ENCODE measurements at places on chromosomes 2 and 18. TPM values are rescaled to one million over a fixed set of nuclear protein-coding genes. Genes with fewer than 3 reads are reported as not detected.

- no peak for DNase-seq
These were observed 82.6 kb downstream of the FANCL start for GRCh38 chr2:58158481-58158880.

DNA sequence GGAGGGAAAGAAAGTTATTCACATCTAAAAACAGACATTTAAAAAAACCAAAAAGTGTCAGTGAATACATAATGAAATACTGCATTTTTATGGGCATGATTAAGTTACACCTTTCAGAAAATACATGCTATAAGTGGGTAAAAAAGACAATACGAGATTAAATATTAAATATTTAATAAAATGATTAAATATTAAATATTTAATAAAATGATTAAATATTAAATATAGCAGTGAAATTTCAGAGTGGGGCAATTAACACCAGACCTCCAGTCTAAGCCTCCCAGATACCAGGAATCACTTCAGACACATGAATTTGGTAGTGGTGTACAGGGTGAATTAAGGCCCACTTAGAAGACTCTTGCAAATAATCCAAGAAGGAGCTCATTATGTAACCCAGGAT is 15.5 kb downstream of the RBM43 start:
- DNase-seq: no peak

DNA sequence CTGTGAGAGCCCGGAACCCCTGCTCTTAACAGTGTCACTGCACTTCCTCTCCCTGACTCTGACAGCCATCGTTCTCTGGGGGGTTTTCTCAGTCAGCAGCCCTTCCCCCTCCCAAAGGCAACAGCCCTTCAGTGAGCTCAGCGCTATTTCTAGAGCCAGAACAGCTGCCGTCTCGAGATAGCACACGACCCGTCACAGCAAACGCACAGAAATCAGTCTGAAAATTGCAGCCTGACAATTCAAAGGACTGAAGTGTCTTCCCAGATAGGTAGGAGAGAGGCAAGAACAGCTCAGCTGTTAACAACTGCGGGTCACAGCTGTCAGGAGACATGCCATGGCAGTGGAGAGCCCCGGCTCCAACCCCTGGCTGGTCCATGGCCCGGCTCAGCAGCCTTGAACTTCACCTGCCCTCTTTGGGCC is 45.4 kb downstream of the ST8SIA5 start:
- no peak for DNase-seq

GRCh38 chr2:78029392-78029995 is 507.3 kb upstream of the LRRTM4 start:
- DNase-seq: no peak

Gene GATA6
- polyA plus RNA-seq: 16.2 TPM

Gene GNLY
- polyA plus RNA-seq: 2.4 TPM

Gene DOK6
- polyA plus RNA-seq: 0.31 TPM

- no peak for DNase-seq
These were observed 954.8 kb upstream of the DDX18 start for GRCh38 chr2:116859708-116860107.

Gene AGBL5
- polyA plus RNA-seq: 16.2 TPM

GRCh38 chr18:76471593-76471992 is 23.4 kb downstream of the ZNF516 start:
- peak; percentile 57 for DNase-seq

DNA sequence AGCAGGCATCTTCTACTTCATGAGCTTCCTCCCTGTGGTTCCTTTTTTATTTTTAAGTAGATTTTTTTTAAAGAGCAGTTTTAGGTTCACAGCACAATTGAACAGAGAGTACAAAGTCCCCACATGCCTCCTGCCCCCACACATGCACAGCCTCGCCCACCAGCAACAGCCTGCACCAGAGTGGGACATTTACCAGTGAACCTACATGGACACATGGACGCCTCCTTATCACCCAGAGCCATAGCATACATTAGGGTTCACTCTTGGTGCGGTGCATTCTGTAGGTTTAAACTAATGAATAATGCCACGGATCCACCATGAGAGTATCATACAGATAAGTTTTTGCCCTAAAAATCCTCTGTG is 40.9 kb downstream of the HS1BP3 start:
- DNase-seq: no peak

Gene FBXO41
- 0.46 TPM for polyA plus RNA-seq

Gene CFC1
- polyA plus RNA-seq: 0.29 TPM

Gene UGT1A8
- polyA plus RNA-seq: 1.8 TPM

Gene RGPD4
- not detected for polyA plus RNA-seq

DNA sequence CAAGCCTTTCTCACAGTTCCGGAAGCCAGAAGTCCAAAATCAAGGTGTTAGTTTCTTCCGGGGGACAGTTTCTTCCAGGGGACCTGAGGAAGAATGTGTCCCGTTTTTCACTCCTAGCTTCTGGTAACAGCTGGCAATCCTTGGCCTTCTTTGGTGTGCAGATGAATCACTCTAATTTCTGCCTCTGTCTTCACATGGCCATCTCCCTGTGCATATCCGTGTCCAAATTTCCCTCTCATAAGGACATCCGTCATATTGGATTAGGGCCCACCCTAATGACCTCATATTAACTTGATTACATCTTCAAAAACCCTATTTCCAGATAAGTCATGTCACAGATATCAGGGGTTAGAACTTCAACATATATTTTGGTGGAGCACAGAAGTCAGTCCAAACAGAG is 141.4 kb downstream of the ZEB2 start:
- no peak for DNase-seq

Gene RUFY4
- not detected for polyA plus RNA-seq

- DNase-seq: no peak
These were observed 83.5 kb upstream of the STPG4 start for GRCh38 chr2:47238638-47239037.

DNA sequence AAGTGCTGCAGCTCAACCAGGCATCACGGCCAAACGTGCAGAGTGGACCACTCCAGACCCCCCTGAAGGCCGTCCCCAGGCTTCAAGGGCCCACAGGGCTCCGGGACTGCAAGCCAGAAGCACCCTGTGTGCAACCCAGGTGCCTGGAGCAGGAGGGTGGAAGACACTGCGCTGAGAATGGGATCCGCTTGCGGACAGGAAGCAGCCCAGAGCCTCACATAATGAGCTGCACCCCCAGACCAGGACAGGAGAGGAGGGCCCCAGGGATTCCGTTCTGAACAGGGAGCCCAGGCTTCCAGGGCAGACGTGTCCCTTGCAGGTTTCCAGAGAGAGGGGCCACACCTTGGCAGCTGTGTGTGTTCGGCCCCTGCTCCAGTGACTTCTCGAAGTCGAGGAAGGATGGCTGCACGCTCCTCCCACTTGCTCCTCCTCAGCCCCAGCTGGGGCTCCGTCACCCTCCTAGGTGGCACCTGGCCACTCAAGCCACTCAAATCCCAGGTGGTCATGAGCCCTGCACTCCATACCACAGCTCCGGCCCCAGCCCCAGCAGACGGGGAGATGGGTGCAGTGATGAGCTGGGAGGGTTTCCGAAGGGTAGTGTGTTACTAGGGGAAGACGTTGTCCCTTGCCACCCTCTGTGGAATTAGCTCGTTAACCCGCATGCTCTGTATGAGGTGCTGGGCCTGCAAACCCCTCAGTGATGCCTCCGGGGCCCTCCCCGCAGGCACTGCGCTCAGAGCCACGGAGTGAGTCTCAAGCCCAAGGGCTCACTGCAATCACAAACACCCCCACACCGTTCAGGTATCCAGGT is 79.2 kb downstream of the NDUFA10 start:
- DNase-seq: peak; percentile 52

DNA sequence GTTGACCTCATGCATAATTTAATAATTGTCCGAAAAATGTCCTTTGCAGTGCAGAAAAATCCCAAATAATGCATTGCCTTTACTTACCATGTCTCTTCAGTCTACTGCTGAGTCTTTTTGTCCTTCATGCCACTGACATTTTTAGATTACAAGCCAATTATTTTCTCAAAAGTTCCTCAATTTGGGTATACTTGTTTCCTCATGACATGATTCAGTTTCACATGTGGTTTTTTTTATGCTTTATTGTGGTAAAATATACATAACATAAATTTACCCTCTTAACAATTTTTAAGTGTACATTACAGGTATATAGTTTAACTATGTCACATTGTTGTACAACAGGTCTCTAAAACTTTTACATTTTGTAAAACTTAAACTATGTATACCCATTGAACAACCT is 81.0 kb downstream of the EPC2 start:
- DNase-seq: no peak

GRCh38 chr2:84527137-84528129 is 11.1 kb downstream of the DNAH6 start:
- DNase-seq: no peak

Gene NCKAP5
- polyA plus RNA-seq: 0.52 TPM

DNA sequence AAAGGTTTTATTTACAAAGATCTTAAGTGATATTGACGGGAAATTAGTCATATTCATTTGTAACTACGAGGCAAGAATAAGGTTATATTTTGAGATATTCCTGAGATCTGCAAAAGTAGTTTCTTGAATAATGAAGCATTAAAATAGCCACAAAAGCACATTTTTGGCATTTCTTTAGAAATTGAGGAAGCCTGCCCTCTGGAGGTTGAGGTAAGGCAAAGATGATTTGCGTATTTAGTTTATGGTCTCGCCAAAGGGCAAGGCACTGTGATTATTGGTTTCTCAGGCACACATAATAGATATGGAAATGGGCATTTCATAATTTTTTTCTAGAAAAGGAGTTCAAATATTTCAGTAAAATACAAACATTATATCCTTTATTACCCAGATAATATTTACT is 143.7 kb upstream of the RPRM start:
- DNase-seq: no peak

Gene PLCD4
- polyA plus RNA-seq: 0.64 TPM

DNA sequence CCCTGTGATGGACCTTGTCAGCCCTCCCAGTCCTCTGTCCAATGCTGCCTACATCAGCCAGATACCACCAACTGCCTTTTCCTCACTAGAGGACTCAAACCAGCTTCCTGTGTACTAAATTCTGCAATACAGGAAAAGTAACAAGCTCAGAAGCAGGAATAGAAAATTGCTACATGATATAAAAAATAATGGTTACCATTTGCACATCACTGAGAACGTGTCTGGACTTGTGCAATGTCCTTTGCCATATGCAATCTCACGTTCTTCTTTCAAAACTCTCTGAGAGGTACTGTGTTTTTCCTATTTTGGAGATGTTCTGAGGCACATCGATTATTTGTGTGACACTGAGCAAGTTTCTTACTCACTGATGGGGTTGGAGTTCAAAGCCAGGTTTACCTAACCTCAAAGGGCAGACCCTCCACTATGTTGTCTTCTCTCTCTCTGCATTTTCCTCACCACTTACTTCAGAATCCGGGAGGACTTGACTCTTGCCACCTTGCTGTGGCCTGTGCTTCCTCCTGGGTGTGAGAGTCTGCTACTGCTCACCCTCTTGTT is 12.1 kb downstream of the UPP2 start:
- no peak for DNase-seq

GRCh38 chr2:113760400-113760799 is 4.0 kb upstream of the SLC35F5 start:
- no peak for DNase-seq

DNA sequence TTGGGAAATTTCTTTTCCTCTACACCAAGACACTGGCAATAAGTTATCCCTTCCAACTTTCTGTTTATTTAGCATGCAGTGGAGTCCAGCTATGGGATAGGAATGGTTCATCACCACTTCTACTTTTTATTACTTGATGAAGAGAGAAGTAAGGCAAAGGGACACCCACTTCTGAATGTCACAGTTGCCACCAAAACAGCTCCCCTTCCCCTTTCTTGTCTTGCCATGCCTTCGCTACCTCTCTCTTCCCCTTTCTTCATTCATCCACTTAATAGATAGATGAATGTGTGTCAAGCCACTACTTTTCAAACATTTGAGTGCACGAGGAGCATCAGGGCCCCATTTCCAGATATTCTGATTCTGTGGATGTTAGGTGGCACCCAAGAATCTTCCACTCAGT is 59.6 kb downstream of the KCTD18 start:
- no peak for DNase-seq

DNA sequence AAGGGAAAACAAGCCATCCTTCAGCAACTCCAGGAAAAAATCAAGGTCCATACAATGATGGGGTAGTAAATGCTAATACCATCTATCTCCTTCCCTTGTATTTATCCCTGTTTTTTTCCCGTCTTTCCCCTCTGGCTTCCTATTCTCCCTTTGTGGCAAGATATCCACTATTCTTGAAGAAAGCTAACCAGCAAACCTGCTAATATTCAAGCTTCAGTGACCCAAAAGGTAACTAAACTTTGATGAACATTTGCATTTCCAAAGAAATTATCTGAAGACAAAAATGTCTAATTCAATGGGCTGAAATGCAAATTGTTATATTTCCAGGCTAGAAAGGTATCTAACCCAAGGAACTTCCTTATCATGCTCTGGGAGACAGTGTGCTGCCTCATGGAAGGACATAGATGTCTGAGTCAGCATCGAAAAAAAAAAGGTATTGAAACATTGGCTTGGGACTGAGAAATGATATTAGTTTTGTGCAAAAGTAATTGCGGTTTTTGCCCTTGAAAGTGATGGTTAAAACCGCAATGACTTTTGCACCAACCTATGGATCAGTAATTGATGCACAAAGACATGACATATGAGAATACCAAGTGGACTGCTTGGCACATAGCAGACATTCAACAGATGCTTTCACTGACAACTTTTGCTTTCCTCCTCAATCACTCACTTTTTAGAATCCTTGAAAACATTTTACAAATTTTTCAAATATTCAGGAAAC is 63.7 kb upstream of the HNMT start:
- no peak for DNase-seq

Gene CD8B
- 11.6 TPM for polyA plus RNA-seq

- no peak for DNase-seq
These were observed 107.3 kb downstream of the SH3BP4 start for GRCh38 chr2:235059161-235059560.

DNA sequence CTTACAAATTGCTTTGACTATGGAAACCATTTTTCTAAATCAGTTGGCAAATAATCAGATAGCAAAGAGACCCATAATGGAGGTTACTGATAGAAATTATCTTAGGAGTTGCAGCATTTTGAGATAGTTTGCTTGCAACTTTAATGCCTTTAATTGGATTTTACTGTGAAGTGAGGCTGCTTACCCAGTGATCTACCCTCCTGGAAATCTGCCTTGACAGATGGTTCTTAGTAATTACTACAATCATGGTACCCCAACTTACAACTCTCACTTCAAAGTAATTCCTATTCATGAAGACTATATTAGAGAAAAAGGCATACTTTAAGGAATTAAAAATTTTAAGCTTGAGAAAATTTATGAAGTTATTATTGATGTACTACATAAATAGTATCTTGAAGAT is 1288.6 kb upstream of the CDH2 start:
- no peak for DNase-seq

DNA sequence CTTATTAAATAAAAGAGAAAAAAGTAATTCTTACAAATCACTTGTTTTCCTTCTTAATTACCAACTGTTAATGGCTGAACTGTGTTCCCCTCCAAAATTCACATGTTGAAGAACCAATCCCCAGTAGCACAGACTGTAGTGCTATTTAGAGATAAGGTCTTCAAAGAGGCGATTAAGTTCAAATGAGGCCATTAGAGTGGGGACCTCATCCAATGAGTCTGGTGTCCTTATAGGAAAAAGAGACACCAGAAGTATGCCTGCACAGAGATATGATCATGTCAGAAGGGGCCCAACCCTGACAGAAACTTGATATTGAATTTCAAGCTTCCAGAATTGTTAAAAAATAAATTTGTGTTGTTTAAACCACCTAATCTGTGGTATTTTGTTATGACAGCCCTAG is 89.8 kb downstream of the MEMO1 start:
- no peak for DNase-seq

Gene MEP1B
- 1.8 TPM for polyA plus RNA-seq

- DNase-seq: no peak
These were observed 754.9 kb downstream of the RNF144A start for GRCh38 chr2:7672027-7672684.

GRCh38 chr2:174330945-174331594 is 3.7 kb upstream of the SP9 start:
- DNase-seq: no peak

Data from sigmoid colon (tissue), 7 donors.